ENCODE measurements at places on chromosomes 3 and 15. TPM values are rescaled to one million over a fixed set of nuclear protein-coding genes. Genes with fewer than 3 reads are reported as not detected.

The SIDT1 gene
- 11.7 TPM for total RNA-seq

The DLEC1 gene
- 0.16 TPM for total RNA-seq

The WDR49 gene
- not detected for total RNA-seq

The UCN2 gene
- 0.11 TPM for total RNA-seq

The C2CD4A gene
- total RNA-seq = not detected

The FBXL2 gene
- total RNA-seq = not detected

The IQSEC1 gene
- 28.1 TPM for total RNA-seq

The DNAH1 gene
- 9.8 TPM for total RNA-seq
